ENCODE measurements at places on chromosomes 3 and 15.

DNA sequence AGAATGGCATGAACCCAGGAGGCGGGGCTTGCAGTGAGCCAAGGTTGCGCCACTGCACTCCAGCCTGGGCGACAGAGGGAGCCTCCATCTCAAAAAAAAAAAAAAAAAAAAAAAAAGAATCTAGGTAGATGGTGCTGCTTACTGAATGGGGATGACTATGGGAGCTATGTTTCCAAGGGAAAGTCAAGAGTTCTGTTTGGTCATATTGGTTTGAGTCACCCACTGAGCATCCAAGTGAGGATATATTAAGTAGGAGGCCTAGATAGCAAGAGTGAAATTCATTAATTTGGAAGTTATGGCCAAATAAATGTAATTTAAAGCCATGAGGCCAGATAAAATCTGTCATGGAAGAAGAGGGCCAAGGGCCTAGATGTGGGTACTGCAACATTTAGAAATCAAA lies 9.0 kb upstream of the UACA start:
- DNase-seq, result no peak

- no peak for DNase-seq
Measured at GRCh38 chr3:185625784-185626183, 39.7 kb downstream of the SENP2 start.

GRCh38 chr3:127549826-127550467 lies 40.6 kb downstream of the TPRA1 start:
- no peak for DNase-seq

DNA sequence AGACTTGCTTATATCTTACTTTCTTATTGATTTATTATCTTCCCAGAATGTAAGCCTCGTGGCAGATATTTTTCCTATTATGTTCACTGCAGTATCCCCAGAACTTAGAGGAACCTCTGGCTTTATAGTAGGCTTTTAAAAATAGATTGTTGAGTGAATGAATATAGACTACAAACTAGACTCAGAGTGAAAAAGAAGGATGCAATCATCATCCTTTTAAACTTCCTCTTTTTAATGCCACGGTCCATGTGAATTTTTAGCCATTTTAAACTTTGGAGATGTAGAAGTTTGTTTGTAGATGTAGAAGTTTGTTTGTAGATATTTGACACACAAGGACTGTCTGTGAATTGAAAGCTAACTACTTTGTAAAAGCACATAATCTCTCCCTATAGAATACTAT lies 7.2 kb upstream of the P2RY12 start:
- DNase-seq, result no peak

GRCh38 chr15:73607843-73608242 lies 25.3 kb downstream of the NPTN start:
- DNase-seq, result no peak
